Spleen (tissue), 13 donors: ENCODE measurements at places on chromosomes 6 and 20. TPM values are rescaled to one million over a fixed set of nuclear protein-coding genes. Genes with fewer than 3 reads are reported as not detected.

The ZHX3 gene
- total RNA-seq = 7.5 TPM

The KCNK5 gene
- 4.5 TPM for total RNA-seq

The PRR18 gene
- 0.30 TPM for total RNA-seq

The RIPOR3 gene
- total RNA-seq = 19.4 TPM

The KIF25 gene
- 0.47 TPM for total RNA-seq

The MOG gene
- not detected for total RNA-seq

GRCh38 chr6:26224940-26225847 lies 138.0 kb downstream of the HFE start:
- H3K36me3 ChIP-seq = peaks cover 12% of the 10 kb centered on the region
- H3K4me1 ChIP-seq = peaks cover 43% of the 10 kb centered on the region
- H3K27ac ChIP-seq = peak overlapping the region; percentile 86
- H3K4me3 ChIP-seq = no peak overlapping the region

DNA sequence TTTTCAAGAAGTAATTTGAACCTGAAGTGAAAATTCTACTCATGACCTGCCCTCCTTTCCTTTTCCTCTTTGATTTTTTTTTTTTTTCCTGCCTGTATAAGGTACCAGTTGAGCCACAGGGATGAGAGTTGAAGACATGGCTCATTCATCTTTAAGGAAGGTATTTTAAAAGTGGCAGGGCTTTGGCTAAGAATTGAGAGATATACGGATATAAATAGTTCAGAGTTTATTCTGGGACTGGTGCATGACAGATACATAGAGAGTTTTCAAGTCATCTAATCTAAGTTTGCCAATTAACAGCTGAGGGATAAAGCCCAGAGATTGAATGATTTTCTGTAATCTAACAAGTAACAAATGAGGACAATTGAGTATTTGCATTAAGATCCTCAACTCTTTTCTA lies 69.8 kb downstream of the BTBD3 start:
- H3K36me3 ChIP-seq = no peaks in the 10 kb centered on the region
- no peaks in the 10 kb centered on the region for H3K27me3 ChIP-seq
- no peaks in the 10 kb centered on the region for H3K4me1 ChIP-seq
- no peak overlapping the region for H3K4me3 ChIP-seq
- DNase-seq = no peak
- H3K27ac ChIP-seq = no peak overlapping the region

DNA sequence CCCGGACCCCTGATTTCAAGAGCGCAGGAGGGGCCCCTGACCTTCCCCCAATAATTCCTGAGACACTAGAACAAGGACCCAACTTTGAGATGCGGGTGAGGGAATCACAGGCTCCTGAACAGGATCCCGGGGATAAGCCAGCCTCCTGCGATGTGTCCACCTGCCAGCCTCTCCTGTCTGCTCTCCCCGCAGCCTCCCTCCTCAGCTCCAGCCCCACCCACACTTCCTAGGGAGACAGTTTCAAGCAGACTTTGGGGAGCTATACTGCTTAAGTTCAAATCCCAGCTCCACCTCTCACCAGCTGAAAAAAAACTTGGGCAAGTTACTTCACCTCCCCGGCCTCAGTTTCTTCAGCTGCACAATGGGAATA lies 50.8 kb downstream of the GRM4 start:
- H3K4me3 ChIP-seq = no peak overlapping the region
- peaks cover 20% of the 10 kb centered on the region for H3K27me3 ChIP-seq
- DNase-seq = no peak
- no peak overlapping the region for H3K27ac ChIP-seq
- no peaks in the 10 kb centered on the region for H3K4me1 ChIP-seq

GRCh38 chr6:45717027-45717426 lies 298.6 kb downstream of the CLIC5 start:
- no peaks in the 10 kb centered on the region for H3K27me3 ChIP-seq
- H3K4me1 ChIP-seq = peaks cover 12% of the 10 kb centered on the region
- no peak for DNase-seq
- H3K36me3 ChIP-seq = no peaks in the 10 kb centered on the region

DNA sequence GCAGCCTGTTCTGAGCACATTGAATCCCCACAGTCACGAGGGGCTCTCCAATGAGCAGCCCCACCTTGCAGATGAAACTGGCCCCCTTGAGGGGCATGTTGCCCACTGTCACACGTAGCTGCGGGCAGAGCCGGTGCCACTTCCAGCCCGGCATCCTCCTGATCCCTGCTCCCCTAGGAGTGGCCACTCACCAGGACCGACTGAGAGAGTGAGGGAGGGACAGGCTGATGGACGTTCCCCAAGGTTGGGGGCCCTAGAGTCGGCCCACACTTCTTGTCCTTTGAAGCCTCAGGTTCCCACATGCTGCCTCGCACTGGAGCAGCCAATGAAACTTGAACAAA lies 10.5 kb downstream of the ENTPD6 start:
- H3K27ac ChIP-seq = no peak overlapping the region
- peaks cover 12% of the 10 kb centered on the region for H3K4me1 ChIP-seq
- no peaks in the 10 kb centered on the region for H3K27me3 ChIP-seq
- H3K36me3 ChIP-seq = no peaks in the 10 kb centered on the region
- no peak overlapping the region for H3K4me3 ChIP-seq
- peak; percentile 51 for DNase-seq
